ENCODE measurements at places on chromosomes 1 and 21.

DNA sequence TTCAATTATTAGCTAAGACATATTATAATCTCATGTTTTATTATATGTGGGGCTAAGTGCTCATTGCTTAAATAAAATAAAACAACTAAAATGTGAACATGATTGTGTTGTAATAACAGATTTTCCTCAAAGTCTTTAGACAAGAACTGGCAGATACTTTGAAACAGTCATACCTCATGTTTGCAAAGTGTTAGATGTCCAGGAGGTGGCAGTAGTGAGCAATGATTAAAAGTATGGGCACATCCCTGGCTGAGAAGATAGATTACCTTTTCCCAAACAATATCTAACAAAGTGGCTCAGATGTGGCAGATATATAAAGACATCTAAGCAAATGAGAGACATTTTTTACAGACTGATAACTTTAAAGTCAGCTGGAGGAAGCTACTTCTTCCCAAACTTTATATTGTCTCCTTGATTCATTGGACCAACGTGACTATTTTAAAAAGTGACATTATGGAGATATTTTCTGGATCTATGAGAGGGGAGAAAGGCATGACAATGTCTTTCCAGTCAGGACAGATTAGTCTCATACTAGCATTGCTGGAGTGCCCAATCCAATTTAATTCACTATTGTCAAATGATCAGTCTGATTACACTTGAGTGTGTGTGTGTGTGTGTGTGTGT, 269.8 kb downstream of the S1PR1 start:
- DNase-seq: no peak

- no peak for DNase-seq
Measured at GRCh38 chr1:75396745-75397144, 214.2 kb downstream of the SLC44A5 start.

- no peak for DNase-seq
Measured at GRCh38 chr1:11530731-11531311, 51.9 kb downstream of the DISP3 start.

DNA sequence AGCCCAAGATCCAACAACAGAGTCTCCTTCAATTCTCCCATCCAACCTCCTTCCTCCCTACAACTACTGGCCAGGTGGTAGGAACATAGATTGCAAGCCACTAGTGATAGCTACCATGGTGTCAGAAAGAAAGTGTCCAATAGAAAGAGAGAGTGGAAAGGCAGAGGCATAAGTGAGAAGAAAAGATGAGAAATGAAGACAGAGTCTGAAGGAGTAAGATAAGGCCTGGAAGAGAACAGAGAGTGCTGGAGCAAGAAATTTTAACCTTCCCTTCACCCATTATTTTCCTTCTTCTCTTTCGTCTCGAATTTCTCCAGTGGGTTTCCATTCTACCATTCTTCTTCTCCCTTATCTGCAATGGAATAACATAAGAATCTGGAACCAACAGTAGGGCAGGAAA, 57.9 kb downstream of the CDC42BPA start:
- no peak for DNase-seq

- no peak for DNase-seq
Measured at GRCh38 chr1:33322109-33322508, 1.2 kb upstream of the A3GALT2 start.

- no peak for DNase-seq
Measured at GRCh38 chr1:53331446-53332185, 3.7 kb upstream of the LRP8 start.

- no peak for DNase-seq
Measured at GRCh38 chr1:23421753-23422240, 2.8 kb downstream of the TCEA3 start.

GRCh38 chr1:179129702-179130473, 48.0 kb downstream of the TOR3A start:
- no peak for DNase-seq

GRCh38 chr21:17829472-17829871, 10.3 kb upstream of the C21orf91 start:
- no peak for DNase-seq

DNA sequence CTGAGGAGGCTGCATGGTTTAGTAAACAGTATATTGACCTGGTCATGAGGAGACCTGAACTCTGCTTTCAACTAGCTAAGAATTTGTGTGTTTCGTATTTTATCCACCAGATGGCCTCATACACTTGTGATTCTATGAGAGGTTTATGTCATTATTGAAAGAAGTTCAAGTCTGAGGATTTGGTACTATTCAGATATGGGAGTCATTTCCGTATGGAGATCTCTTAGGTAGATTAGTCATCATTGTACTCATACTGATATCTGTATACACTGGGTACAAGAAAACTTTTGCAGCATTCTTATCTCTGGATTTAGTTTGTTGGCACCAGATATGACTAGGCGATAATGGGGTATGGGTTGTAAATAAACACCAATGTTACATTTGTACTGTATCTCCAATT, 26.6 kb downstream of the ATF6 start:
- peak; percentile 33 for DNase-seq

Data from left renal pelvis (tissue), 4 donors.